AG08396 (cell line): ENCODE measurements at places on chromosomes 3 and 15.

DNA sequence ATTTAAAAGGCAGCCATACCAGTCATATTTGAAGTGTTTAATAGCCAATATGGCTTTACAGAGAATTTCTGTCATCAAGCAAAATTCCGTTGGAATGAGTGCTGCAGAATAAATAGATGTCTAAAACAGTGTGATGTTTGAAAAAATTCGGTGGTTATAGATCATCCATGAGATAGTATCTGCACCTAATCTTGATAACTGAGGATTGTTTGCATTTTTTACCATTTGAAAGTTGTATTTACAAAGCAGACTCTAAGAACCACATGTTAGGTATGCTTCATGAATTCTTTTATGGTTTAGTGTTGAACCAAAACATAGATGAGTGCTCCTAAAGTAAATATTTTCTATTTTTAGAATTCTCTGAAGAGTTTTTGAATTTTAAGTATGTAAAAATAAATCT is 476.1 kb downstream of the NAALADL2 start:
- peak; percentile 10 for DNase-seq

GRCh38 chr3:60147249-60147950 is 1097.6 kb upstream of the CFAP20DC start:
- DNase-seq = no peak

GRCh38 chr3:128432301-128432970 is 34.3 kb downstream of the DNAJB8 start:
- DNase-seq = no peak

DNA sequence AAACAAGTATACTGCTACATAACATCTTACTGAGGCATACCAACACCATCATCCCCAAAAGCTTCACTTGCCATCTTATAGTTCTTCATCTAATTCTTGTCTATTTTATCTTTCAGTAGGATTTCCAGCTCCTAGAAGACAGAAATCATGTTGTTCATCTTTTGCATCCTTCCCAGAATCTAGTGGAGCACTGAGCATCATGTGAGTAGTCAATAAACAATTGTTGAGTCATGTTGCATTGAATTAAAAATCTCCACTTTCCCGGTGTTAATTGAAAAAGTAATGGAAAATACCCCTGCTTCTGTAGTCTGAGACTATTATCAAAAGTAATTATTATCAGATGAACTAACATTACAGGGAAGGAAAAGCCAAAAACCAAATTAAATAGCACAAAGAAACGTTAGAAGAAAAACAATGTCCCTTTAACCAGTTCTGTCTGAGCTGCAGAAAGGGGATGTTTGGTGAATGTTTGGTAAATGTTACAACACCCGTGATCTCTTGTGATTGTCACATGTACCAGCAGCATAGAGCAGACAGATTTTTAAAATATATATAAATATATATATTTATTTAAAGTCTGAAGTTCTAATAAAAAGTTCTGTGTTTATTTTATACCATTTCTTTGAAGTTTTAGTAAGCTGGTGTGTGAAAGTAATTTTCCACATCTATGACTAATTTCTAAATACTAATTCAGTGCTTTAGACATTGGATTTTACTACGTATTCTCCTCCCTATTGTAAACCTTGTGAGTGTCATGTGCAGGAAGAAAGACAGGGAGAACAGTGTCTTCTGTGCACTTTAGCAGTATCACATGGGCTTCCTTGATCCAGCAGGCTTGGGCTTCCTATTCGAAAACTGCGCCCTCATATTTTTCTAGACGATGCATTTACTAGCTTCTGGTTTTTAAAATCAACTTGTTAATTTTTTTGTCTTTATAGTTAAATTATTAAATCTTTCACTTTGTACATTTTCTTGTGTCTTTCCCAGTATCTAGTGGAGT is 85.6 kb downstream of the RAP2B start:
- no peak for DNase-seq

GRCh38 chr3:194138732-194139070 is 2.8 kb downstream of the HES1 start:
- DNase-seq = no peak

GRCh38 chr3:129409541-129409940 is 18.9 kb downstream of the EFCAB12 start:
- DNase-seq = no peak

GRCh38 chr15:91927585-91927984 is 74.1 kb downstream of the SLCO3A1 start:
- no peak for DNase-seq

GRCh38 chr3:156787926-156788663 is 38.1 kb upstream of the LEKR1 start:
- peak; percentile 79 for DNase-seq

DNA sequence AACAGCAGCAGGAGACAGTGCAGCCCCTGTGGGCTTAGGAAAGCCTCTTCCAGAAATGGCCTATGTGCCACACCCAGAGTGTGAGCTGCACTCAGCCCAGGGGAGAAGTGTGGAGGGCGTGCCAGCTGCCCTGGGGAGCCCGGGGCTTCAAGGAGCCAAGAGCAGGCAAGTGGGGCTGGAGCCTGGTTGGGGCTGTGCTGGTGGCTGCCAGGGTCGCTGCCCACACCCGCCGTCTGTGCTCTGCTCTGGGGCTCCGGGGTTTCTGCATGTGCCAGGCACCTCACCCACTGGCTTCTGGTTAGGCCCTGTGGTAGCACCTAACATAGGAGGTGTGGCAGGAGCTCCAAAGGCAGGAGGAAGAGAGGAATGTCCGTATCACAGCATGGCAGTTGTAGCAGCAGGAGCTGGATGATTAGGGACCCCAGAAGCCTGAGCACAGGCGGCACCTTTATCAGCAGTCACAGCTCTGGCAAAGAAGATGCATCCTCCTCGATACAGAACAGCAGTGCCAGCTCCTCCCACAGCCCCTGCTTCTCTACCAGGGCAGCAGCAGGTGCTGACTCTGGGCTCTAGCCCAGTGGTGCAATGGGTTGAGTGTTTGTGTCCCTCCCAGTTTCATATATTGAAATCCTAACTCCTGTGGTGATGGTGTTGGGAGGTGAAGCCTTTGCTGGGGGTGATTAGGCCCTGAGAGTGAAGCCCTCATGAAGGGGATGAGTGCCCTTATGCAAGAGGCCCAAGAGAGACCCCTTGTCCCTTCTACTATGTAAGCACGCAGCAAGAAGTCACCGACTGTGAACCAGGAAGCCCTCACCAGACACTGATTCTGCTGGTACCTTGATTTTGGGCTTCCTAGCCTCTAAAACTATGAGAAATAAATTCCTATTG is 70.0 kb upstream of the KLF13 start:
- no peak for DNase-seq

- no peak for DNase-seq
Measured at GRCh38 chr15:66961407-66961884, 104.0 kb upstream of the SMAD3 start.

DNA sequence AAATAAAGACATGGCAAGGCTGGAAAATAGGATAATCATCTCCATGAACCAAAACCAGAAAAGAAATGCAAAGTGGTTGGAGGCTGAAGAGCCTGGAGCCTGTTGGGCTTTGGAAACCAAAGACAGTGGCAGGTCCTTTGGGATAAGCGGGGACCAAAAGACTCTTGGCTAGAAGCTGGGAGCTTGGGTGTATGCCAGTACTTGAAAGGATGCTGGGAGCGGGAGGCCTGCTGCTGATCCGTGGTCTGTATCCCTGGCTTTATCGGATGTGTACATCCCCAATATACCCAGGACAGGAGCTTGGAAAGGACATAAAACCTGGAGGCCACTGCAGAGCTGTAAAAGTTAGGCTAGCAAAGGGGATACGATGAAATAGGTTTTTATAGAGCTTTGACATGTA is 1.3 kb upstream of the CHRNB4 start:
- DNase-seq = no peak

DNA sequence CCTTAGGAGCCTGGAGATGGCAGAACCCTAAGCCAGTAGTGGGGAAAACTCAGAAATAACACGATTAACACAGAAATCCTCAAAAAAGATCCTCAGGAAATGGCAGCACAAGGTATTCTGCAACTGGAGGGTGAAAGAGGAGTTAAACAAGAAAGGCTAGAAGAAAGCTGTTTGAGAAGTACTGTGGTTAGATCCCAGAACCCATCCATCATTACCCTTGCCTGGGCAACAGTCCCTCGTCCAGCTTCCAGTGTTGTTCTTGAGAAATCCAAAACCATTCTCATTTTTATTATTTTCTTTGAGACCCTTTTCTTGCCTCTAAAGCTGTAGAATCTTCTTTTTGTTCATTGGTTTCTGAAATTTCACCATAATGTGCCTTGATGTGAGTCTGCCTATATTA is 2.7 kb upstream of the CDCP1 start:
- DNase-seq = no peak

DNA sequence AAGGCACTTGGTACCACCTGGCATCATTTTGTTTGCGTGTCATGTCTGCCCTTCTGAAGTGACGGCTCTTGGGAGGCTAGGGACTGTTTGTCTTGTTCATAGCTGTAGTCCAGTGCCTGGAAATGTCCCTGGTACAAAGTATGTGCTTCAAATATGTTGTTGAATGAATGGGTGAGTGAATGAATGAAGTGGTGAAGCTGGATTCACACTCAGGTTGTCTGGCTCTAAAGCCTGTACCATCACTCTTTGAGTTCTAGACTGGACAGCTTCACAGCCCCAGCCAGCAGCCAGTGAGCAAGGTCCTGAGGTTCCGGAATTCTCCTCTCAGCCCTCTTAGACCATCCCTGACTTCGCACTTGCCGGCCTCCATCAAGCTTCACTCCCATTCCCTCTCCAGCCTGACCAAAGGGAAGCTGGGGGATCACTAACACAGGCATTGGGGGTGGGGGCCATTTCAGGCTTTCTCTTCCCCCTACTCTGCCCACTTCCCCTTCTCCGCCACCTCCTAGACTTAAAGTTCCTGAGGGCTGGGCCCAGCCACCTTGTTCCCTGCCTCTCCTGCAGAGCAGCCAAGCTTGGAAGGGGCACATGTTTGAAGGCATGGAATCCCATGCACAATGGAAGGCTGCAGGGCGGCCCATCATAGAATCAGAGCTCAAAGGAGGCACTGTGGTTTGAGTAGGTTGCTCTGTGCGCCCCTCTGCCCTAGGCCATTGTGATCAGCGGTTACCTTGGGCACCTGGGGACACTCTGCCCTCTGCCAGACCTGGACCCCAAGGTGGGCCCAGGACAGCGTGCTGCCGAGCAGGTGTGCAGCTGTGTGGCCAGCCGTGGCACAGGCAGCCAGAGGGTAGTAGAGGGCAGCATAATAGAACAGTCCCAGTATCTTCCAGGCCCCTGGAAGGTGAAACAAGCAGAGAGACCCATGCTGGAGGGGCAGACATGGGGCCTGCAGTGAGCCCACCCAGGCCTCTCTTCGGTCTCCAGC is 7.7 kb downstream of the STRA6 start:
- DNase-seq = no peak

GRCh38 chr3:23580096-23580713 is 225.6 kb upstream of the UBE2E1 start:
- no peak for DNase-seq

GRCh38 chr3:128222796-128223385 is 69.6 kb downstream of the EEFSEC start:
- DNase-seq = no peak

DNA sequence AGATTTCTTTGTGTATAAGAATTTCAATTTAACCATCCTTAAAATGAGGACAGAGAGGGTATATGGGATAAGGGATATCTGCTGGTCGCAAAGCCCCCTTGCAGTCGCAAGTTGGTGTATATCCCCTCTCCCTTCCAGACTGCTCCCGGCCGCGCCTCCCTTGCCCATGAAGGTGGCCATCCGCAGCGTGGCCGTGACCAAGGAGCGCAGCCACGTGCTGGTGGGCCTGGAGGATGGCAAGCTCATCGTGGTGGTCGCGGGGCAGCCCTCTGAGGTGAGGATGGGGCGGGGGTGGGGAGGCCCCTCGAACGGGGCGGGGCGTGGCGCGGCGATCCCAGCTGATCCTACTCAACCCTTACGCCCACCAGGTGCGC is 29.4 kb downstream of the NBEAL2 start:
- no peak for DNase-seq

- no peak for DNase-seq
Measured at GRCh38 chr3:110564674-110565073, 506.9 kb upstream of the NECTIN3 start.

- no peak for DNase-seq
Measured at GRCh38 chr3:65576966-65577365, 461.8 kb downstream of the MAGI1 start.

DNA sequence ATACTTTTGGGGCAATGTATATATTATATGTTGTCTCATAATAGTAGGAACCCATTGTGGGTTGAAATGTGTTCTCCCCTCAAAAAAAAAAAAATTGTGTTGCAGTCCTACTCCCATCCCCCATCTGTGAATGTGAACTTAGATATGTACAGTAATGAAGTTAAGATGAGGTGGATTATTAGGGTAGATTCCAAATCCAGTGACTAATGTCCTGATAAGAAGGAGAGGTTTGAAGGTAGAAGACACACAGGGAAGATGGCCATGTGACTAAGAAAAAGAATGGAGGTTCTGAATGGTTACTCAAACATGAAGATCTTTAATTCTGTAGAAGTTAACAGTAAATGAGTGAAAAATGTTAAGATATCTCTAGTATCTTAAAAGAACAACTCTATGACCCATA is 3.0 kb upstream of the ATOSA start:
- no peak for DNase-seq

DNA sequence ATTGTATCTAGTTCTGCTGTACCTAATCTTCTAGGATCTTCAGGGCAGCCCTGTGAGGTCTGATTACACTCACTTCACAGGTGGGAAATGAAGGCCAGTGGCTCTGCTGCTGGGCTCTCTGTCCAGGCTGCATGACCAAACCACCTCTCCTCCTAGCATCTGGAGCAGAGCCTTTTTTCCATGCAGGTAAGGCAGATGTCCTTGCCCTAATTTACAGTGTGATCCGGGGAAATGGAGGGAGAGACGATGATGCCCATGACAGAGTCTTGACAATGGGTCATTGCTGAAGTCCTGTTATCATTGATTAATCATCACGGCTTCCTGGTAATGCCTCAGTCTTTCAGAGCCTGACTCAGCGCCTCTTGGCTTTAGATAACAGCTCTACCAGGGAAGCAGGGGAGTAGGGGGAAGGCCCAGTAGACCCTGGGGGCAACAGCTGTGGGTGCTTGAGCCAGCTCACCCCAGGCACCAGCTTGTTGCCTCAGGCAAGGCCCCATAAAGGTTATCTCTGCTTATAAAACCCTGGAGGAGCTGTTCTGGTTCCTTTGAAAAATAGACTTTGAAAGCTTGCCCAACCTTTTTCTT is 153.4 kb downstream of the GABRG3 start:
- no peak for DNase-seq

DNA sequence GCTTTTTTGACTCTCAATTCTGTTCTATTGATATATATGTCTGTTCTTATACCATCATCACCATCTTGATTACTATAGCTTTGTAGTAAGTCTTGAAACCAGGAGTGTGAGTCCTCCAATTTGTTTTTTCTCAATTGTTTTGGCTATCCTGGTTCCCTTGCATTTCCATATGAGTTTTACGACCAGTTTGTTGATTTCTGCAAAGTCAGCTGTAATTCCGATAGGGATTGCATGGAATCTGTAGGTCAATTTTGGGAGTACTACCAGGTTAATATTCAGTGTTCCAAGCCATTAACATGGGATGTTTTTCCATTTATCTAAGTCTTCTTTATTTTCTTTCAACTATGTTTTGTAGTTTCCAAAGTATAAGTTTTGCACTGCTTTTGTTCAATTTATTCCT is 27.0 kb downstream of the PGBD4 start:
- DNase-seq = no peak
